CD8-positive, alpha-beta memory T cell (primary cell): ENCODE measurements at places on chromosomes 16 and 17.

DNA sequence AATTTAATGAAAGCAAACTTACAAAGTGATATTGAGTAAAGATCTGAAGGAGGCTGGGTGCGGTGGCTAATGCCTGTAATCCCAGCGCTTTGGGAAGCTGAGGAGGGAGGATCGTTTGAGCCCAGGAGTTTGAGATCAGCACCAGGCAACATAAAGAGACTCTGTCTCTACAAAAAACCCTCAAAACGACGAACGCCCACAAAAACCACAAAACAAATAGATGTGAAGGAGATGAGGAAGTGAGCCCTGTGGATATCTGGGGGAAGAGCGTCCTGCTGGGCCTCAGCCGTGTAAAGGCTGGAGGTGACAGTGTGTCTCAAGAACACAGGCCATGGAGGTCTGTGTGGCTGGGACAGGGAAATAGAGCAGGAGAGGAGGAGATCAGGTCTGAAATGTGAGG is 68.8 kb downstream of the ITFG1 start:
- peak; percentile 2 for DNase-seq

- no peak for DNase-seq
These were observed 90.0 kb upstream of the TBX2 start for GRCh38 chr17:61309362-61310256.

GRCh38 chr17:76561799-76562268 is 22.0 kb downstream of the PRCD start:
- no peak for DNase-seq

- DNase-seq = peak; percentile 60
These were observed 7.9 kb upstream of the MT2A start for GRCh38 chr16:56600398-56600999.

DNA sequence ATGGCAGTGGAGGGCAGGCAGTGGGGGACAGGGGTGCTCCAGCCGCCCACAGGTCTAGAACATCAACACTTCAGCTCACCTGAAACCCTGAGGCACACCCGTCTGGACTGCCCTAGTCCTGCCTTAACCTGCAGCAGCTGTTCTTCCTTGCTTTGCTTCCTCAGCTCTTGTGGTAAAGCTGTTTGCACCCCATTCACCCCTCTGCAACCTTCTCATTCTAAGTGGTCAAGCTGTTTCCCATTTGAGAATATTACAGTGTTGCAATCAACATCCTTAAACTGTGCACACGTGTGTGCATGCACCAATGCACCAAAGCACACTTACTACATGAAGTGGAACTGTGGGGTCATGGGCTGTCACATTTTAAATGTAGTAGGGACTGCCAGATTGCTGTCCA is 32.4 kb downstream of the SCNN1B start:
- DNase-seq = no peak

GRCh38 chr17:40464392-40464855 is 21.2 kb downstream of the IGFBP4 start:
- DNase-seq = no peak

GRCh38 chr16:51034481-51035109 is 116.5 kb downstream of the SALL1 start:
- DNase-seq = no peak

DNA sequence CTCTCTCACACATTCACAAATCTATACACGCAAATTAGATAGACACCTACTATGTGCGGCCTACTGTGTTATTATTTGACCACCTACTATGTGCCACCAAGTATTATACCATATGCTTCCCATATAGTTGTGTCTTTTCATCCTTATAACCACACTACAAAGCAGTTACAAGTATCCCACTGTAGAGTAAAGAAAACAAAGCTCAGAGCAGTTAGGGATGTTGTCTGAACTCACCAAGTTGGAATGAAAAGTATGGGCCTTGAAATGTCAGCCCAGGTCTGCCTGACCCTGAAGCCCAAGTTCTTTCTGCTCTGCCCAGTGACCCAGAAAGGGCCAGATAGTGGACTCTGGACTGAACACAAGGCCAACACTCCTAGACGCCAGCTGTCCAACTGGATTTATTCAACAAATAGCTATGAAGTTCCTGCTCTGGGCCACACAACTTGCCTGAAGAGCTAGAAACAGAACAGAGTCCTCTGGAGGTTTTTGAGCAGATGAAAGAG is 8.5 kb downstream of the KRT37 start:
- no peak for DNase-seq

DNA sequence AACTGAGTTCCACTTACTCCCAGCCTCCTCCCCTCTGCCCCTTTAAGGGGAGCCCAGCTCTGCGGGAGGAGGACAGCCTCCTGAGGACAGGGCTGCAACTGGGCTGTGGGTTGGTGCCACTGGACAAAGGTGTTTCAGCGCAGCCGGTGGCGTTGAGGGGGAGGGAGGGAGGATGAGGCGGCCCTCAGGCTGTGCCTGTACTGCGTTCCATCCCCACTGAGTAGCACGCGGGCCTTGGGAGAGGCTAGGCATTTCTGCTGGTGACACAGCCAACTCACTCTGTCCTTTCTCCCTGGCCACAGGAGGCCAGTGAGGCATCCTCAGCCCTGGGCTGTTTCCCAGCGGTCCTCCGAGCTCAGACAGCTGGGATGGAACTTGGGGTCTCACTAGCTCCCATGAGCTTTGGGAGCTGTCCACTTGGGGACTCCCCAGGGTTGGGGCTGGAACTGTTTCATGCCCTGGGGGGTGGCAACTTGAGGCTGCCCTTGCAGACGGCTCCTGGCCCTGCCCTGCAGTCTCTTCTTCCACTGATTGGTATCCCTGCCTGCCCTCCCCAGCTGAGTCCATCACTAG is 70.5 kb downstream of the MPRIP start:
- peak; percentile 39 for DNase-seq

- DNase-seq = no peak
These were observed 16.8 kb downstream of the IL4R start for GRCh38 chr16:27330542-27330941.

- DNase-seq = no peak
These were observed 4.5 kb downstream of the OR1F1 start for GRCh38 chr16:3192476-3193019.

DNA sequence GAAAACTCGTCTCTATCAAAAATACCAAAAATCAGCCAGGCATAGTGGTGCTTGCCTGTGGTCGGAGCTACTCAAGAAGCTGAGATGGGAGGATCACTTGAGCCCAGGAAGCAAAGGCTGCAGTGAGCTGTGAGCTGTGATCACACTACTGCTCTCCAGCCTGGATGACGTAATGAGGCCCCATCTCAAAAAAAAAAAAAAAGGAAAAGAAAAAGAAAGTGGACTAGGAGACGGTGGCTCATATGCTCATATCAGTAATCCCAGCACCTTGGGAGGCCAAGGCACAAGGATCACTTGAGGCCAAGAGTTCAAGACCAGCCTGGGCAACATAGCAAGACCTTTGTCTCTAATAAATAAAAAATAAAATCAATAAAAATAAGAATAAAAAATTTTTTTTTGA is 8.8 kb upstream of the SUMO2 start:
- no peak for DNase-seq

DNA sequence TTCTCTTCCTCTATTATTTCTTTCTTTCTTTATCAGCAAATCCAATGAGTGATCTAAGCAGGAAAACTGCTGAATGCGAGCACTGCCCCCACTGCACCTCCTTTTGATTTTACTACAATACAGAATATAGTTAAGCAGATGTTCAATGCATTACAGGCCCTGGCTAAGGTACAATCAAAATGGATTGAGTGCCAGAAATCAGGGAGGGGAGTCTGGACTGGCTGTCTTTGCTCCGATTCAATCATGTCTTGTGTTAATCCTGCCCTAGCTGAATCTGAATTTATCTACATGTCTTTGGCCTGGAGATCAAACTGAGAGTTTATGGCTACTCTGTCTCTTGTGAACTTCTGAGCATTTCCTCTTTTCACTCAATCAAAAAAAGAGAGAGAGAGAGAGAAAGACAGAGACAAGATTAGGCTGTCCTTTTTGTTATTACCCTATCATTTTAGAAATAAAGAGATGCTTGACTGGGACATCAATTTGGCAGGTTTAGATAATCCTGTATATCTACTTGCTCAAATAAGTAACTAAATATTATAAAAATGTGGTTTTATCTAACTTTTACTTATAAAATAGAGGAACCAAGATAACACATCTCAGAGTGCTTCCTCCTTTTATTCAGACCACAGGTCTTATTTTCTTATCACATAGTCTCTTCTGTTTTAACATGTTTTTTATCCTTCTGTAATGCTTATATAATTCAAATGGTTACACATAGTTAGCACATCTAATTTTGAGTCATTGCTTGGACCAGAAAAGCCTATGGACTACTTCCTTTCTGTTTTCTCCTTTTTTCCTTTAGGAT is 656.2 kb downstream of the KCNJ2 start:
- no peak for DNase-seq

DNA sequence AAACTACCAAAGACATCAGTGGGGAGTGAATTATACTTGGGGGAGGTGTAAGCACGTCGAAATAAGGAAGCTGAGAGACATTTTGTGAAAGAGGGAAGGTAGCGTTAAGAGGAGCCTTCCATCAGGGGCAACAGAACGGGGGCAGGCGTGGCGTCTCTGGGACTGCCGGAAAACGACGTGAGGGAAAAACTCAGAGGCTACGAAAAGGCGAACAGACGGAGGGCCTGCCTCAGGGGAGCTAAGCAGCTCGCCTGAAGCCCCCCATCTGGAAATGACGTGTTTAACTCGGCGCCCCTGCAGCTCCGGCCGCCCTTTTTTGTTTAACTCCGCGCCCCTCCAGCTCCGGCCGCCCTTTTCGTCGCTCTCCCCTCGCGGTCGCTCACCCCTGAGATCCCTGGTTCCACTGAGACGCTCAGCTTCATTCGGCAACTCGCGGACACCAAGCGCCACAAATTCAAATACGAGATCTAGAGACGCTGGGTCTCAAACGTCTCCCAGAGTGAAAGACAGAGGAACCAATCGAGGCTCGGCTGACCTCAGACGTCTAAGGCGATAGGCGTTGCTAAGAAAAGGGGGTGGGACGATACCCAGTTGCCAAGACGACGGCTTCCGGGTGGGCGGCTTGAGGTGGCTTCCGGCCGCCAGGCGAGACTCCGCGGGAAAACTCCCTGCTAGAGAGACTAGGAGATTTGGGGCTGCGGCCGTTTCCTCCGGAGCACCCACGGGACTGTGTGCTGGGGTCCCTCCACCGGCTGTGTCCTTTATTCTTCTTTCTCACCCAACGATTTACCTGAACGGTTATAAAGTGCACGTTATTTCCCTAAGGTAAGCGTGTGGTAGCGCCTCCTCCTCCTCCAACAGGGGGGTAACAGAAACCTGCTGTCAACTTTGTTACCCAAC is 383.2 kb downstream of the ZFHX3 start:
- DNase-seq = peak; percentile 93

DNA sequence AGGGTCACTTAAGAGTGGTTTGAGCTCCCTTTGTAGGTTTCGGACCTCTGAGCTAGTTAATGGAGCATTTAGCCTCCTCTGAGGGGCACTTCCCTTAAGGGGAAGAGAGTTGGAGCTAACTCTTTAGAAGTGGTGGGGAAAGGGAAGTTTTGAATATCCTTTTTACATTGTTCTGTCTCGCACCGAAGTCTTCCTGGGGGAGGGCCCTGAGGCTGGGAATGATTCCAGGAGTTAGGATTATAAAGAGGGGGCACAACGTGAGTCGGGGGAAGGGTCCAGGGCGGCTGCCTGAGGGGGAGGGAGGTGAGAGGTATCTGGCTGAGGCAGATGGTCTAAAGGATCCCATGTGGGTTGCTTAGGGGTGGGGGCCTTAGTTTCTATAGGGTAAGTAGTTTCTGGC is 32.3 kb downstream of the SEC14L1 start:
- DNase-seq = no peak

- DNase-seq = no peak
These were observed 16.0 kb downstream of the ENGASE start for GRCh38 chr17:79090443-79091225.

GRCh38 chr16:52496051-52496876 is 50.7 kb downstream of the TOX3 start:
- DNase-seq = no peak

GRCh38 chr16:9151597-9151996 is 60.2 kb downstream of the HAPSTR1 start:
- DNase-seq = no peak

- no peak for DNase-seq
These were observed 927.6 kb upstream of the CDH8 start for GRCh38 chr16:62963846-62964245.

- no peak for DNase-seq
These were observed 110.7 kb upstream of the FAM20A start for GRCh38 chr17:68711858-68712257.

DNA sequence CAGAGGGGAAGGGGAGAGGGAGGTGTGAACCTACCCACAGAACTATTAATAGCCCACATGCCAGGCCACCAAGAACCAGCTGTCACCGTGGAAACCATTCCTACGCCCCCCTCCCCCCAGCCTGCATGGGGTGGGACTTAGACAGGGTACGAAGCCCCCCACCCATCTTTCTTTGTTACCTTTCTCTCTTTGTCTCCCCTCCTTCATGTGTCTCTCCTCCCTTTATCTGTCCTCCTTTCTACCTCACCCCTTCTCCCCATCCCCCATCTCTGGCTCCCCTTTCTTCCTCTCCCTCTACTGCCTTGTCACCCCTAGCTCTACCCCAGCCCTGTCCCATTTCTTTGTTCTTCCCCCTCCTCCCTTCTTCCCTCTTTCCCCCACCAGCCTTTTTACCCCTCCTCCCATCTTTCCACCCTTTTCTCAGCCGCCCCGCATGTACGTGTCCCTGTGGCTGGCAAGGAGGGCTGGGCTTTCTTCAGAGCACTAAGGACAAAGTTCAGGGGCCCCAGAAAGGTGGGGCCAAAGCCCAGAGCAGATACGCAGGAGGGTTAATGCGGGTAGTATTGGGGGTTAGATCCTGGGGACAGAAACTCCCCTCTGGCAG is 8.0 kb downstream of the THRA start:
- no peak for DNase-seq

DNA sequence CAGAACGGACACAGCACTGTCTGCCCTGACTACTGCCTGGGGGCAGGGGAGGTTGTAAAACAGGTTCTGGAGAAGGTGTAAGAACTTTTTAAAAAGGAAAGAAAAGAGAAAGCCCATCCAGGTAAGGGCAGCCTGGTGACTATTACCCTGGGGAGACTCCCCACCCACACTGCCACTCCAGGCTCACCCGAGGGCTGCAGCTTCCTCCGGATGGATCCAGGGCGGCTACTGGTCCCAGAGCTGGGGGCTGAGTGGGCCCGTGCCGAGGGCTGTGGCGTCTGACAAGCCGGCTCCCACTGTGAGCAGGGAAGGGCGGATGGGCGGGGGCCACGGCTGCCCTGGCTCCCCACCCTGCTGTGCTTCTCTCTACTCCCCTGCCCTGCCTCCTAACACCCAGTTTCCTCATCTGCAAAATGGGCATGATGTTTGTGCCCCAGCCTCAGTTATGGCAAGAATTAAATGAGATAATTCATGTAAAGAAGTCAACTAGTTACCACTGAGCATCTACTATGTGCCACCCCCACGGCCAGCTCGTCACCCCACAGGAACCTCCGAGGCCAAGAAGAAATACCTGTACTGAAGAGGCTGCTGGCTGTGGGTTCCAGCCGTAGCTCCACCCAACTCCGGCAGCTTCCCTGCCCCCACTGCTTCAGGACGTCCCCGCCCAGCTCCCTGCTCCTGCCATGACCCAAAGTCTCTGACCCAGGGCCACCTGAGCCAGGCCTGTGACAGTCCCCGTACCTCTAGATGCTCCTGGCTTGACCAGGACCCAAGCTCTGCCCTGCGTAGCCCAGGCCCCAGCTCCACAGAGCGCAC is 24.2 kb downstream of the KATNB1 start:
- no peak for DNase-seq

- DNase-seq = no peak
These were observed 18.2 kb upstream of the ABCA10 start for GRCh38 chr17:69246726-69247375.

- DNase-seq = no peak
These were observed 12.2 kb downstream of the PIK3R5 start for GRCh38 chr17:8953156-8953885.

GRCh38 chr17:58333736-58334207 is 5.2 kb upstream of the TSPOAP1 start:
- DNase-seq = no peak

GRCh38 chr16:18839555-18839954 is 38.2 kb upstream of the ARL6IP1 start:
- no peak for DNase-seq
